HTR-8/SVneo (cell line): ENCODE measurements at places on chromosomes 13 and 19.
A peak's percentile ranks its signal among the peaks of the same experiment; 100 is the strongest.

DNA sequence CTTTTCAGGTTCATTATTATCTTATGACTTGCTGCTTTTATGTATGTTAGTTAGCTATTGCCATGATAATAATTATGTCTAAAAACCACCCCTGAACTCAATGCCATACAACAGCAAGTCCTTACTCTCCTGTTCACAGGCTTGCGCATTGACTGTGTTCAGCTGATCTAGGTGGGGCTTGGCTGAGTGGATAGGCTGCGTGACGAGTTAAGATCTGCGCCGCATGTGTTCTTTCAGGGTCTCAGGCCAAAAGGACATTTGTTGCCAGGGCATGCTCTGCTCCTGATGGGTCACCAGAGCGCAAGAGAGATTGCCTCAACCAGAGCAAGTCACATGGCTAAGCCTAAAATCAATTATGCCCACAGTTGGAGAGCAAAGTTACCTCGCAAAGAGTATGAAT is 859 bp downstream of the ZNF568 start:
- no peak for DNase-seq

GRCh38 chr13:113875429-113875815 is 11.5 kb upstream of the GAS6 start:
- no peak for DNase-seq

DNA sequence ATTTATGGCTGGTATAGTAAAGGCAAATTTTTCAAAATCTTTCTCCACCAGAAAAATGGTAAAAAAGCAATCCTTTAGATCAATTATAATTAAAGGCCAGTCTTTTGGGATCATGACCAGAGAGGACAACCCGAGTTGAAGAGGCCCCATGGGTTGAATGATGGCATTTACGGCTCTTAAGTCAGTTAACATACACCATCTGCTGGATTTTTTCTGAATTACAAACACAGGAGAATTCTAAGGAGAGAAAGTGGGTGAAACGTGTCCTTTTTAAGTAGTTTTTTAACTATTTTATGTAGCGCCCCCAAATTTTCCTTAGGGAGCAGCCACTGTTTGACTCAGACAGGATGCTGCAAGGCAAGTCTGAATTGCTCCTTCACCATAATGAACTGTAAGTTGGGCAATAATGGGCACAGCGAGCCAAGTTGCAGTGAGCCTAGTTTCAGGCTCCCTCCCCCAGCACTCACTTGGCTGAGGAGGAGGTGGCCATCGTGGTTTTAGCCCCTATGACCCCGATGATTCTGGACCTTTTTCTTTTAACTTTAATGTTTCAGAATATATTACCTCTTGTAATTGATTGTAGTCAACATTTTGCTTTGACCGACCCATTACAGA is 13.6 kb upstream of the ZNF611 start:
- no peak for DNase-seq

DNA sequence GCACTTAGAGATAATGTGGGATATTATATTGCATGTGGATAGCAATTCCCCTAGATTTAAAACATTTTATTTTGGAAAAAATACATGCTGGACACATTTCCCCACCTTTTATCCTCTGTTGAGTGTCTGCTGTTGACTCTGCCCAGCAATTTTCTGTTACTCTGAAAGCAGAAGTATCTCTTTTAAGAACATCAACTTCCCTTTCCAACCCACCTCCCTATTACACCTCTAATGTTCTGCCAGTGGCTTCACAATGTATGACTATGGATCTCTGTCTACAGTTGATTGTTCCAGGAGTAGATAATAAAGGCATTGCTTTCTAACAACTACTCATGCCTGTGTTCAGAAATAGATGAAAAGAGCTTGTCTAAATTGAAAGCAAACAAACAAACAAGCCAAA is 754.8 kb upstream of the SLITRK6 start:
- DNase-seq: no peak

DNA sequence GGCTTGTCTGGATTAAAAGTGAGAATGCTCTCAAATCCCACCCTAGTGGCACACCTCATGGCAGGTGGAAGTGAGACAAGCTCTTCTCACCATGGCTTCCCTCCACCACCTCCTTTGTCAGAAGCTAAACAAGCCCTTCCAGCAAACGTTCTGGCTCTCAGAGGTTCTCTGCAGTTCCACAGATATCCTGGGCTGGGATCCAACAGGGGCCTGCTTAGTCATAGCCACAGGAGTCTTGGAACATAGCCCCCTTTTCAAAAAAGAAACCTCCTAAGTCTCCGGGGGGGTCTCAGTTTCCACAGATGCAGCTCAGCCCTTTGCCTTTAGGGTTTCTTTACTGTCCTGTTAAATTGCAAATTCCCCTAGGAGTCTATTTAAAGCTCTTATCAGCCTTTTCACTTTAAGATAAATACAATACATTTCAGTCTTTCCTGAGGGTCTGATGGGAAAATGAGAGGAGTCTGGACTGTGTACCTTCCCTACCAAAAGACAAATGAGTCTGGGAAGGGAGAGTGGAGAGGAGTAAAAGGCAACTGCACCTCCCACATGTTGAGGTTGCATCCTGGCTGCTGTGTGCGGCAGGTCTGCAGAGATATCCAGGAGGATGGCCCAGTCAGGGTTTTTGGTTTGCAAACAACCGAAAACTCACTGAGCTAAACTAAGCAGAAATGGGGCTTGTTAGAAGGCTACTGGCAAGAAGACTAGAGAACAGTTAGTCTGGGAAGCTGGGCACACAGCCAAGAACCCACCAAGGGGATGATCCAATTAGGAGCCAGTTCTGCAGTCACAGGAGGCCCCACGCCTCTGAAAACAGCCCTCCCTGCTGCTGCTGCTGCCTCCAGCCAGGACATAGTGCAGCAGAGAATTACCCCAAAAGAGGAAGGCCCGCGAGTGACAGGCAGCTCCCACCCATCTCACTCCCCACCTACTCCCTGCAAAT is 41.4 kb upstream of the SERP2 start:
- no peak for DNase-seq

- DNase-seq: no peak
Observed at GRCh38 chr19:11581740-11582139, 4.3 kb upstream of the ACP5 start.

DNA sequence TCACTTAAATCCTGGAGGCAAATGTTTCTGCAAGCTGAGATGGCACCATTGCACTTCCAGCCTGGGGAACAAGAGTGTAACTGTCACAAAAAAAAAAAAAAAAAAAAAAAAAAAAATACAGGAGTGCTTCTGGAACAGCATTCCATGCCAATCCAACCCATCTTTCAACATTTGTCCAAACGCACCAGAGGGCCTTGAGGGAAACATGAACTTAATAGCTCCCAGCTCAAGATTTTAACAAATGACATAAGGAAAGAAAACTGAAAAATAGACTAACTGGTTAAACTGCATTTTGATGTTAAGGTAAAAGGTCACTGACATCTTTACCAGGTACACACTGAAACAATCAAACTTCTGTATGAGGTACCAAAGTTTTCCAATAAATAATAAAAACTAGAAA is 47.7 kb upstream of the ZNF83 start:
- no peak for DNase-seq

DNA sequence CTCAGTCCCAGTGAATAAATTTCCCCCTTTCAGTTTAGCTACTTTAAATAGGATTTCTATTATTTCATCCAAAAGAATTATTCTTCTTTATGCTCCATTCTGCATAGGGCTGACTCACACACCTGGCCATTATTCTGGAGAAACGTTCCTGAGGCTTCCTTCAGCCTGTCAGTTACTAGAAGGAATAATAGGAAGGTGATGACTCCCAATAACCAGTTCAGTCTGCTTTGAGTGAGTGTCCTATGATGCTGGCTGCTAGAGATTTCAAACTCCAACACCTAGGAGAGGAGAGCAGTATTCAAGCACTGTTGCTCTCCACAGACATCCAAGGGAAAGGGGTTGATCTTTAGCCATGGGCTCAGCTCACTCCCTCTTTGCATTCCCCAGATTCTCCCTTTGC is 117.8 kb downstream of the KCTD12 start:
- no peak for DNase-seq

DNA sequence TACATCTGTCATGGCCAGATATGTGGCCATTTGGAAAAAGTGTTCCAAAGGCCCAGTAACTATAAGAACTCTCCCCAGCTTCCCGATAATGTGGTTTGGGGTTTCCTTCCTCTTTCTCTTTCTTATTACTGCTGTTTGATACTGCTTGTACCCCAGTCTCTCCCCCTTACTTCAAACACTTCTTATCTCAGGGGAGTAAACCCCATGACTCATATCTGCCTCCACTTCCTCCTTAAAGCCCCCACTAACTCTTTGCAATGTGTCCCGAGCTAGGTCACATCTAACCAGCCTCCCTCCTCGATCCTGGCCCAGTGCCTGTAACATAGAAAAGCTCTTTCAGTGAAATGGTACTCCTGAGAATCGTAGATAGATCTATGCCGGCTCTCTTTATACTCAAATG is 82.4 kb upstream of the STARD13 start:
- no peak for DNase-seq

GRCh38 chr13:39148513-39148961 is 110.3 kb downstream of the NHLRC3 start:
- no peak for DNase-seq

DNA sequence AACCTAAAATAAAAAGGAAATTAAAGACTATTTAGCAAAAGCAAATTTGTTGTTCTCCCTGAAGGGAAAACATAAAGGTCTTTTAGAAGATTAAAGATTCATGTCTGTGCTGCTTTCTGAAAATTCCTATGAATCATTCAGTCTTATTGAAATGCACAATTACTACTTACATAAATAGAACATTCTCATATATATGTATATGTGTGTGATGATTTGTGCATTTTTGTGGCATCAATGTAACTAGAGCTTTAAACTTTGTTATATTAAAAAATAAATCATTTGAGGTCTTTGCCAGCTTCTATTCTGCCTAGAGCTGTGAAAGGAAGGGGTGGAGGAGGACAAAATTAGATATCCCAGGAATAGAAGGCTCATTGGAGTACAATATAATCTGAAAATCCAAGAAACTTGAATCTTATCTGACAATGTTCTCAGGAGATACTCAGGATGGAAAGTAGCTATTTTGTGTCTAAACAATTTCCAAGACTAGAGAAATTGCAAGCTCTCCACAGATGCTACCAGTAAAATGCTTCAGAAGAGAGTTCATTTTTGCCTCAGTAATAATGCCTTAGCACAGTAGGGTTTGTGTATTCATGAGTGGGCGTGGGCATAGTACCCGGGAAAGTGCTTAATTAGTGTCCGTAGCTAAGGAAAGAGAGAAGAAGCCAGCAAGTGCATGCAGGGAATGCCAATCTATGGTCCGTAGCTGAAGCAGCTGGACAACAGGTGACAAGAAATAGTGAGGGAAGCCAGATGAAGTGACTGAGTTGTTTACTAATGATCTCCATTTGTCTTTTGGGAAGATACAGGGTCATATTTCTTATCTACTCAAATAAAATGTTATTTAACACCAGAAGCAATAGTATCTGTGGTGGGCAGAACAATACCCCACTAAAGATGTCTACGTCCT is 395.5 kb upstream of the NBEA start:
- no peak for DNase-seq

DNA sequence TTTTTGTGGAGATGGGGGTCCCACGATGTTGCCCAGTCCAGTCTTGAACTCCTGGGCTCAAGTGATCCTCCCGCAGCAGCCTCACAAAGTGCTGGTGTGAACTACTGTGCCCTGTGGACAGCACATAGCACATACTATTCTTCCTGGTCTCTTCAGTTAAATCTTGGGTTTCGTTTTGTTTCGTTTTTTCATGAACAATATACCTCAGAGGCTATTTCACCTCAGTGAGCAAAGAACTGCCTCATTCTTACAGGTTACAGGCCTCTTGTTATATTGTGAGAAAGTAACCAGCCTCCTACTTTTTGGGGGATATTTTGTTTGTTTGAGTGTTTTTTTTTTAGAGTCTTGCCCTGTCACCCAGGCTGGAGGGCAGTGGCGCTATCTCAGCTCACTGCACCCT is 1.3 kb upstream of the C3 start:
- no peak for DNase-seq

GRCh38 chr13:111392486-111392885 is 72.0 kb downstream of the TEX29 start:
- no peak for DNase-seq

DNA sequence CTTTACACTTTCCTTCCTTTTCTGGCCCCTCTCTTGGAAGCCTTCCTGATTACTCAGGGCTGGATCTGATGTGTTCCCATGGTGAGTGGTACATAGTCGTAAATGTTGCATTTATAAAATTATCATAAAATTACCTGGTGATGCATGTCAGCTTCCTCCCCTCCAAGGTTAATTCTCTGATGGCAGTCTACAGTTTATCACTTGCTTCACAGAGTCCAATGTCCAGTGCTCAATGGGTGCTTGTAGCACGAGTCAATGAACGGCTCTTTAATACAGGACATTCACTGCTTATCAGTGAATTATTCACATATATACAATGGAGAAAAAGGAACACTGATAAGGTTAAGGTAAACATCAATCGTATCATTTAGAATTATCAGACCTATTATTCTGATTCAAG is 27.0 kb upstream of the OXGR1 start:
- DNase-seq: no peak

- DNase-seq: peak; percentile 75
Observed at GRCh38 chr19:12495002-12495802, 10.6 kb upstream of the ZNF709 start.

DNA sequence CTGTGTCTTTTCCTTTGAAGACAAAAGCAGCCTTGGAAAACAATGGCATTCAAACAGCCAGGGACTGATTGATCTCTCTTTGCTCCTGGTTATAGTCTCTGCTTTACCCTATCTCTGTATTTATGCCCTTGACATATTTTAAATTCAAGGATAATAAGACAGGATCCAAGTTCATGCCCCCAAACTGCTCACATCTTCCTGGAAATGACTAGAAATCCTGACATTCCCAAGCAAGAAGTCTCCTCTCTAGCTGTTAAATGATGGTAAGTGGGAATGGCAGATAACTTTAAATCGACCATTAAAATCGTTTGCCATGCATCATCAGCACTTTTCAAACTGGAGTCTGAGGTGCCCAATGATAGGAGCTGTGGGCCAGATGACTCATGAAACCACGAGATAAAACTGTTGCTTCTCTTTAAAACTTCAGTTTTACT is 435.6 kb downstream of the FOXO1 start:
- DNase-seq: no peak

DNA sequence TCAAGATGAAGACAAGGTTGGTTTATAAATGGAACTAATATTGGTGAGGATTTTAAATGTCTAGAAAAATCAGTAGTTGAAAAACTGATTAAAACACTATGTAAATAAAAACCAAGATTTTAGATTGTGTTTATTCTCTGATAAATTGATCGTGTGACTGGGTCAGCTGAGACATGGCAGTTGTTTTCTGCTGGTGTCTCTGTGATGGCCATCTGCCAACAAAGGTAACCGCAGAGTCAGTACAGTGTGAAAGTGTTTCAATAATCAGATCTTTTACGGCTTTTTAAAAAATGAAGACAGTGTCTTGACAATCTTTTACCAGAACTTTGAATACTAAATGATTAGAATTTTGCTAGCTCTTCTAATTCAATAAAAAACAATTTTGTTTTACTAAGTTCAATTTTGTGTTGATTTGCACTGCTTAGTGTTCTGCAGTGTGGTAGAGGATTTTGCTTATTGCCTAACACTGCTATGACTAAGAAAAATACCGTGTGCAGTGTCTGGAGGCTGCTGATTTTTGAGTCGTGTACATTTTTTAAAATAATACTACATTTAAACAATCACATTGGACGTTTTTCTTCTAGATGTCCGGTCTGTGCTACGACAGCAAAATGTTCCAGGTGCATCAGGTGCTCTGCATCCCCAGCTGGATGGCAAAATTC is 32.7 kb upstream of the GPR183 start:
- DNase-seq: no peak
